Immature natural killer cell (primary cell): ENCODE measurements at places on chromosomes 4 and X.

DNA sequence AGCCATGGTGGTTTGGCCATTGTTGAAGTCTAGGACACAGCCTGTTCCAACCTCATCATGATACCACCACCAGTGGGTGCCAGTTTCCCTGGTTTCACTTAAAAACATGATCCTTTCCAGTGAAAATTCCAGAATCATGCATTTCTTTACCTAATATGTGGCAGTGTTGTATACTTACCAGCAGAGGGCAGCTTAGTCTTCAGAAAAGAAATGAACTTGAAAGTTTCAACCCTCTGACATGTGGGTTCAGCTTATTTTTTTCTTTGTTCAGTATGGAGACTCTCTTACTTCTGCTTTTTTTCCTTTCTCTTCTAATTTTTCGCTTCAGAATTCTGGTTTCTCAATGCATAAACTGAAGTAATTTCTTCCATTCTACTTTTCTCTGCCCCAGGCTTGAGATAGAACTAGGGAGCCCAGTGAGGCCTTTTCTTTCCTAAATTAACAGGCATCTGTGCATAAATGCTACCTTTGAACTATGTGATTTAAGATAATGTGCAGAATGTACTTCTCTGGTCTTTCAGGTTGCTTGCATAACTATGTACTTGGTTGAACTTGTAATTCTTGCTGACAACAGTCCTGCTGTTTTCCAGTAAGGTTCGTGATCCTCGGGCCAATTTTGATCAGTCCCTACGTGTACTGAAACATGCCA, 10.7 kb downstream of the LIAS start:
- H3K4me1 ChIP-seq: peaks cover 1% of the 10 kb centered on the region
- no peak overlapping the region for H3K27ac ChIP-seq
- H3K36me3 ChIP-seq: peaks cover 10% of the 10 kb centered on the region
- peak; percentile 43 for DNase-seq

DNA sequence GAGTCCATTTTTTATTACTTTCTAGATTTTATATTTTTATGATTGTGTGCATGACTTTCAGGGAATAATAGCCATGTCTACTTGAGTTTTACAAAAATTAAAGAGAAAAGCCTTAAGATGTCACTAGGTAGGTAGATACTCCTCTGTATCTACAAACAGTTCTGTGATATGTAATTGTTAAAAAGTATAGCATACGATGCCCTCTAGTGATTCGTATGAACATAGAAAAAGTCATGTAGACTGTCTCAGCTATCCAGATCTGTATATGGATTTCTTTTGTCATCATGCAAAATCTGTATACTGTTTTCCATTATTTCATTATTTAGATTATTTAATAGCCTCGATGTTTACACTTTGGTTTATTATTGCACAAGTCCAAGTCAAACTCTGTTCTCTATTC, 856.6 kb downstream of the CENPC start:
- DNase-seq: no peak
- no peak overlapping the region for H3K27ac ChIP-seq
- H3K4me3 ChIP-seq: no peak overlapping the region
- H3K27me3 ChIP-seq: no peaks in the 10 kb centered on the region

- no peak for DNase-seq
- H3K36me3 ChIP-seq: no peaks in the 10 kb centered on the region
- no peak overlapping the region for H3K27ac ChIP-seq
- peaks cover 6% of the 10 kb centered on the region for H3K27me3 ChIP-seq
These were observed 69.5 kb downstream of the TRIM2 start for GRCh38 chr4:153273751-153274150.

GRCh38 chr4:89539374-89539773, 231.8 kb upstream of the GPRIN3 start:
- no peak for DNase-seq
- no peak overlapping the region for H3K27ac ChIP-seq
- no peaks in the 10 kb centered on the region for H3K4me1 ChIP-seq
- no peak overlapping the region for H3K4me3 ChIP-seq

DNA sequence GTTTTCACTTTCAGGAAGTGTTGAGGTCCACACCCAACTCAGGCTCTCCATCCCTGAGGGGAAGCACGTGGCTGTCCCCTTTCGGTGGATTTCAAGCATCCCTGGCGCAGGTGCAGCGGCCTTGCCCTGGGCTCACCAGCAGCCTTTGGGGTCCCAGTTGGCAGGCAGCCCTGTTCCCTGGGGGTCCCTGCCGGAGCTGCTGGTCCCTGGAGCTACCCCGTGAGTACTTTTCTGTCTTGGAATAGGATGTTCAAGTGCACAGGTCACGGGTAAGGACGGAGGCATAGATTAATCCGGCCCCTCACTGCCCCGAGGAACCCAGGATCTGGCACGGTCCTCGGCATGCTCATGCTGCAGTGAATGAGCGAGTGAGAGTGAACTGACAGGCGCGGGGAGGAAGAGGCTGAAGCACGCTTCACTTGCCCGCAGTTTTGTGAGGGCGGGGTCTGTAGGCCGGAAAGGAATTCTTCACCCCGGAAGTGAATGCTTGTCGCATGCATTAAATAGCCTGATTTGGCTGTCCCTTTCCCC, 117.2 kb upstream of the FAT1 start:
- H3K27ac ChIP-seq: no peak overlapping the region
- no peaks in the 10 kb centered on the region for H3K36me3 ChIP-seq
- DNase-seq: no peak

DNA sequence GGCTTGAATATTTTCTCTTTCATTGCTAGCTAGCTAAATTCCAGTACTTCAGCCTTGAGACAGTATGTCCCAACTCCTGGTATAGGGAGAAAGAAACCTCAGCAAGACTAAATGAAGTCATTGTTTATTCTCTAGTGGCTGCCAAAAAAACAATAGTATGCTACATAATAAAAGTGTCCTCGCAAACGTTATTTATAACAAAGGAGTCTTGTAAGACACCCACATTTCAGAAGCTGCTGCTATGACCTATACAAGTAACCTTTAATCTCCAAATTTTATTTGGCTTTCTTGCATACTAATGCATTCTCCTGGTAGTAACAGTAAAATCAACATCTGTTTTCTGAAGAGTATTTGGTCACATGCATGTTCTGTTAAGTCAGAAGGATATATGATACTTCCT, 28.8 kb downstream of the NEK1 start:
- no peaks in the 10 kb centered on the region for H3K27me3 ChIP-seq
- no peak overlapping the region for H3K27ac ChIP-seq
- peaks cover 17% of the 10 kb centered on the region for H3K36me3 ChIP-seq
- no peaks in the 10 kb centered on the region for H3K4me1 ChIP-seq
- H3K4me3 ChIP-seq: no peak overlapping the region

DNA sequence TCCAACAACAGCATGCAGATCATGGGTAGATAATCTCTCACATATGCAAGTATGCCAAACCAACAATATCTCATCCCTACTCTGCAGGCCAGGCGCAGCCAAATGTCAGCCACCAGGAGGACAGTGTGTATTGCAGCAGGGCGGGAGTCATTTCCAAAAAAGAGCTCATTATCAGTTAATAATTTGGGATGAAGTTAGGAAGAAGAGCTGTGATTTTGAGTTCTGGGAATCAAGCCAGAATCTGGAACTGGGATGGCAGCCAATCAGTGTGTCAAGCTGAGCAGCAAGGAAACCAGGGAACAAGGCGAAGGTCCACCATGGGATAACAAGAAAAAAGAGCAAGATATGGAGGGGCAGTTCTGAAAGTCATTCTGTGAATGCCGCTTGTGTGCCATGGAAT, 88.2 kb upstream of the CAMK2D start:
- no peak overlapping the region for H3K4me3 ChIP-seq
- no peaks in the 10 kb centered on the region for H3K36me3 ChIP-seq
- peaks cover 2% of the 10 kb centered on the region for H3K27me3 ChIP-seq
- DNase-seq: no peak
- H3K4me1 ChIP-seq: no peaks in the 10 kb centered on the region

- H3K4me3 ChIP-seq: peak overlapping the region; percentile 81
- peaks cover 4% of the 10 kb centered on the region for H3K27me3 ChIP-seq
These were observed 38.7 kb downstream of the ARHGEF9 start for GRCh38 chrX:63746278-63746677.

DNA sequence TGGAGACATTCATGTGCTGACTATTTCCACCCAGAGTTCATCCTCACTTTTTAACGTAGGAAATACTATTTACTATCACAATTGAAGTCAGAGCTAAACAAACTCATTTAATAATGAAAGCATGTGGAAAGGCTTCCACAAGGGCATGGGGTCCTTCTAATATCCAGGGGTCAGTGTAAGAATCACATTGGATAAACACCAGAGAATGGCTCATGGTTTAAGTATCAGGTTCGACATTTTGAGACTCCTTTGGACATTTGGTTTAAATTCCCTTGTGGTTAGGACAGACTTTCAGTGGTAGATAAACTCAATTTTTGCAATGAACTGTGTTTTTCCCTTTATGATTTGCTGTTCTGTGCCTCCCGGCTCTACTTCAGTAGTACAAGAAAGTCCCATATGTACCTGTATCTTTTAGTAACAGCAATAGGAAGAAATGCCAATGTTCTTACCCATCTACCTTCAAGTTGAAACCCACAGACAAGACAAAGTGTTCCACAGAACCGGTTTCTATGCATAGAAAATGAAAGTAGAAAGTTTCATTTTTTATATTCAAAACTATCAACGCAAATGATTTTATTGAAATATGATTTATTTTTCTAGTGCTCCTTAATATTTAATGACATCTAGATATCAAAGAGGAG, 589.0 kb upstream of the FAM241A start:
- no peaks in the 10 kb centered on the region for H3K27me3 ChIP-seq
- no peak for DNase-seq
- no peak overlapping the region for H3K4me3 ChIP-seq
- no peaks in the 10 kb centered on the region for H3K36me3 ChIP-seq

DNA sequence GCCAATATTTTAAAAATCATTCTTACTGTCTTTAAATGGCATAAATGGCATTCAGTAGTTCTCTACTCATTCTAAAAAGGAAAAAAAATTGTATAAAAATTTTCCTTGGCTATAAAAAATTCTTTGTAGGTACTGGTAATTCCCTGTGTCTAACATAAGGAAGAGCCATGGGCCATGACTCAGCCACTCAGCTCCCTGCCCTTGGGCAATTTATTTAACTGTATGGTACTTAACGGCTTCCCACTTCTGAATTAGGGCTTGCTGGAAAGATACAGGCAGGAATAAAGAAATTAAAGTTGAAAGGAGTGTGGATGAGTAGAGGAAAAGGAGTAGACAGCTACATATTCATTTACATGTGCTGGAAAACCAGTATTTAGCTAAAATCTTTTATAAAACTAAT, 30.6 kb downstream of the ABHD18 start:
- peaks cover 25% of the 10 kb centered on the region for H3K4me1 ChIP-seq
- no peak overlapping the region for H3K4me3 ChIP-seq
- no peak for DNase-seq
- peaks cover 28% of the 10 kb centered on the region for H3K36me3 ChIP-seq

DNA sequence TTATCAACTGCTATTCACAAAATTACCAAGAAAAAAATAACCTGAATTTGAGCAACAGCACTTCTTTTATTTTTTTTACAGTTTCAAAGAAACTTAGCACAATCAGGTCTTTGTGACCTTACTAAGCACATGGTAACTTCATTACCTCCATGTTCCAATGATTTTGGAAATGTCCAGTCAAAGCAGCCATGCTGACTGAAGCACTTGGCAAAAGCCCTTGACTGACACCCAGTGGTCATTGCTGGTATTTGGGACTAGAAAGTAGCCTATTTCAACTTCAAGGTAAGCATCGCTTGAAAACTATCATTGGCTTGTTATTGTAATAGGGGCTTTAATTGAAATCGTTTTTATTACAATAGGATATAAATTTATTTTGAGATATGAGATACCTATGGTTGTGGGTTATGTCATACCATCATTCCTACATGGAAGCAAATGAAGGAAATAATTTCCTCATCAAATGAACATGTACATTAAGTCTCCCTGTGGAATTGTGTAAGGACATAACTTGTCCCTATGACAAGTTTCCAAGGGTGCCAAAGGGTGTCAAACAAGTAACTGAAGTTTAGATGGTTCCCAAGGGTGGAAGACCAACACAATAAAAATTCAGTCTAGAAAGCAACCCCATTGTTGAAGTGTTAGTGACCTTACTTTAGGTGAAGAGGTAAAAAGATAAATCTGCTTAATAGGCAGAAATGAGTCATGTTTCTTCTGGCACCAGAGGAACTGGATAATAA, 15.2 kb upstream of the ANXA10 start:
- H3K4me1 ChIP-seq: no peaks in the 10 kb centered on the region
- no peaks in the 10 kb centered on the region for H3K27me3 ChIP-seq
- H3K27ac ChIP-seq: no peak overlapping the region
- H3K36me3 ChIP-seq: no peaks in the 10 kb centered on the region
- DNase-seq: no peak

DNA sequence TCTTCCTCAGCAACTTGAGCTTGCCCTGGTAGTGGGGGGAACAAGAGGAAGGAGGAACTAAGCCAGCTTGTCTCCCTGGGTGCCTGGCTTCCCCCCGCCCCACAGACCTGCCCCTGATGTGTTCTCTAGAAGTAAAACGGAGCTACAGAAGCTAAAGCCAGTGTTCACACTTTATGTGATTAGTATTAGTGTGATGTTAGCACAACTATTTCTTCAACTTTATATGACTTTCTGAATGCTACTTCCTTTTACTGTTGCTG, 10.7 kb downstream of the RGS12 start:
- H3K36me3 ChIP-seq: no peaks in the 10 kb centered on the region
- peaks cover 34% of the 10 kb centered on the region for H3K4me1 ChIP-seq
- no peak overlapping the region for H3K27ac ChIP-seq
- H3K27me3 ChIP-seq: peaks cover 13% of the 10 kb centered on the region

- no peak overlapping the region for H3K4me3 ChIP-seq
- no peaks in the 10 kb centered on the region for H3K36me3 ChIP-seq
- no peak for DNase-seq
- H3K4me1 ChIP-seq: no peaks in the 10 kb centered on the region
- peaks cover 12% of the 10 kb centered on the region for H3K27me3 ChIP-seq
These were observed 108.7 kb downstream of the CORIN start for GRCh38 chr4:47729131-47729680.

DNA sequence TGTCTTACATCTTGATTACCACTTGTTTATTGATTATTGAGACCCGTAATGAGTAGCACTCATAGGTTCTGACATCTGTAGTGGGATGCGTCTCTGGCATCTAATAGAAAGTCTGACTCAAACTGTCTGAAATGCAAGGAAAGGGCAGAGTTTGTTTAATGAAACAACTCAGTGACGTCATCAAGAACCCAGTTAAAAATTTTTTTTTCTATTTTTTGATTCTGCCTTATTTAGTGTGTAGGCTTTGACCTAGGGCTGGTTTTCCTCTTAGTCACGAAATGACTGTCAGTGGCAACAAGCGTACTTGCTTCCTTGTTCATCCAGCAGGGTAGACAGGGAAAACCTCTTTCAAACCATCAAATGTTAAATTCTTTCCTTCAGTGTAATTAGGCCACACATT, 3.1 kb upstream of the CDKL5 start:
- H3K4me1 ChIP-seq: peaks cover 17% of the 10 kb centered on the region
- no peak for DNase-seq
- H3K27ac ChIP-seq: no peak overlapping the region
- no peaks in the 10 kb centered on the region for H3K36me3 ChIP-seq
